ENCODE measurements at places on chromosomes 16 and 17.
A peak's percentile ranks its signal among the peaks of the same experiment; 100 is the strongest.

DNA sequence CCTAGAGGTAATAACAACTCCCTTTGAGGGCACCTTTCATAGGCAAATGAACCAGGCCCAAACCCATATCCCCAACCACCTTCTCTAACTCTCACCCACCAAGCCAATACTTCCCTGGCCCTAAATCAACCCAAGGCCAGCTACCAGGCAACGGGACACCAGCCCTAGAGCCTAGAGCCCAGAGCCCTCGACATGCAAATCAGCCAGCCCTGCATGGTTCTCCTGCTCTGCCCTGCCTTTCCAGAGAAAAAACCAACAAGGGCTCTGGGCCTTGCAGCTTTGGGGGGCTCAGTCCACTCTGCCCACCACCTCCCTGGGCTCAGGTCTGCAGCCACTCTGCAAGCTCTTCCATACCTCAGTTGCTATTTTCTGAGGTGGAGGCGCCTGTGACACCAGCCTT lies 55.0 kb downstream of the PITPNM3 start:
- no peak for DNase-seq

DNA sequence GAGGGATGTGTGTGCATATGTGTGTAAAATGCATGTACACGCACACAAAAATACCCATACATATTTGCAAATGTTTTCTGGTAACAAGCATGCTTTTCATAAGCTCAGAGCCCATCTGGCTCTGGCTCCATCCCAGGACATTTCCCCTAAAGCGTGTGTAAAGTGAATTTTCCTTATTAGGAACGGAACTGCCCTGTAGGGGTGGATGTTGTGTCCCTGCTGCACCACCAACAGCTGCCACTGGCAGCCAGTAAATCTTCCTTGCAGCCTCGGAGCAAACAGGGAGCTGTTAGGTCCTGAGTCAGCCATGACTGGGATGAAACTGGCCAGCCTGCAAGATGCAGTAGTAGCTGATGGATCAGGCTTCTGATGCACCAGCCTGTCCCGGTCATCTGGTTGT lies 393.5 kb downstream of the UTP18 start:
- no peak for DNase-seq

DNA sequence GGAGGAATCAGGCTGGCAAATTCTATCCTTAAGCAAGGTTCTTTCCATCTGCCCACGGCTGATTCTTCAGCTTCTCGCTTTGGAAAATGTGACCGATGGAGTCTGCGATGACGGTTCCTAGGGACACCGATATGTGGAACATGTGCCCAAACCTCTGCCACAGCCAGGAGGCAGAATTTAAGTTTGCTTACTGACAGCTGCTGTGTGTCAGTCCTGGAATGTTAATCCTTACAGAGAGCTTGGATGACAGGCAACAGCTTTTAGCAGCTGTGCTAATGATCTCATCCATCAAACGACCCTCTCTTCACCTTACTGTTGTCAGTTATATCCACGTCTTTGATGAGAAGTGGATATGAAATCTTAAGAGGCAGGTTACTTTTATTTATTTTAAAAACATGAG lies 11.4 kb upstream of the MYH13 start:
- DNase-seq: no peak

- DNase-seq: no peak
Measured at GRCh38 chr17:17035490-17035889, 6.8 kb upstream of the MPRIP start.

DNA sequence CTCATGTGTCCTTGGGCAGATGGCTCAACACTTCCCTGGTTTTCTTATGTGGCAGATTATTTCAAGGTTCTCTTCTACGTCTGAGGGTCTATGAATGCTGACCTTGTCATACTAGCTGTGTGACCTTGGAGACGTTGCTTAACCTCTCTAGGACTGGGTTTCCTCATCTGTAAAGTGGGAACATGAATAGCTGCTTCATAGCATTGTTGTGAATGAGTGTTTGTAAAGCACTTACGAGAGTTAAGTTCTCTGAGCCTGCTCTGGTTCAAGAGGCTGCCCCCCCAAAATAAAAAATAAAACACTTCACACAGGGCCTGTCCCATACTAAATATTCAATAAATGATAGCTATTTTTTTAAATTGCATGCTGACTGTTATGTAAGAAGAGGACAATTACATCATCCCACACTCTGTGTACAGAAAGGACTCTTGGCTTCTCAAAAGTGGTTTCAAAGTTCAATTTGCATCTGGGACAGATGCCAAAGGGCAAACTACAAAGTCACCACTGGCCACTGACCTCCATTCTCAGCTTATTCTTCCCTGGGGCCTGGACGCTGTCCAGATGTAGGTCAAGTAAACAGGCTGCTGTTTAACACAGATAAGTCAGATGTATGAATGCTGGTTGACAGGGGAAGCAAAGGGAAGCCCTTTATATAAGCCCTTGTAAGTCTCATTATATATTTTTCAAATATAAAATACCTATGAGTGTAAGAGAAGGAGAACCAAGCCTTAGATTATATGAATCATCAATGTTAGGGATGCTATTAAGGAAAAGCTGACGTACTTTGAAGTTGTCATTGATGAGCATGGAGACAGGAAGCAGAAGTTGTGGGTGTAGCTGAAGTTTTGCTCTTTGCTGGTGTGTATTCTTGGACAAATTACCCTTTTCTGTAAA lies 15.4 kb upstream of the NDEL1 start:
- DNase-seq: peak; percentile 66

DNA sequence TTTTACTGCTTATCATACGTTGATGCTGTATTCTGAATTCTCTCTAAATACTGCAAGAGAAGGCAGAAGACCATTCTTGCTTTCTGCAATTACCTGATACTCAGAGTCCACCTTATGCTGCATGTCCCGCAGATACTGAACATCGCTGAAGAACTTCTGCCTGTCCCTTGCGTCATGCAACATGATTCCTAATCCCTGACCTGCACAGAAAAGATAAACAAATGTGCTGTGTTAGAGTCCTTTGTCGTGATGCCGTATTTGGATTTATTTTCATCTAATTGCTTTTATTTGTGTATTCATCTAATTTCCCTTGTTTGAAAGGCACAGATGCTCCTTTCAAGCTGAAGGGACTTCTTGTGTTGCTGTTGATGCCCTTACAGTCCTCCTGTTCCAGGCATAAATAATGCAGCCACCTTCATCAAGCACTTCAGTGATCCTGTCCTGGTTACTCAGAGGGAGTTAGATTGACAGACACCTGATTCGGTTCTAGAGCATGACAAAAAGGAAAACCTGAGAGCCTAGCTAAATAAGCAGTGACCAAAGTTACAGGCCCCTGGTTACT lies 6.5 kb downstream of the MARCHF10 start:
- no peak for DNase-seq

DNA sequence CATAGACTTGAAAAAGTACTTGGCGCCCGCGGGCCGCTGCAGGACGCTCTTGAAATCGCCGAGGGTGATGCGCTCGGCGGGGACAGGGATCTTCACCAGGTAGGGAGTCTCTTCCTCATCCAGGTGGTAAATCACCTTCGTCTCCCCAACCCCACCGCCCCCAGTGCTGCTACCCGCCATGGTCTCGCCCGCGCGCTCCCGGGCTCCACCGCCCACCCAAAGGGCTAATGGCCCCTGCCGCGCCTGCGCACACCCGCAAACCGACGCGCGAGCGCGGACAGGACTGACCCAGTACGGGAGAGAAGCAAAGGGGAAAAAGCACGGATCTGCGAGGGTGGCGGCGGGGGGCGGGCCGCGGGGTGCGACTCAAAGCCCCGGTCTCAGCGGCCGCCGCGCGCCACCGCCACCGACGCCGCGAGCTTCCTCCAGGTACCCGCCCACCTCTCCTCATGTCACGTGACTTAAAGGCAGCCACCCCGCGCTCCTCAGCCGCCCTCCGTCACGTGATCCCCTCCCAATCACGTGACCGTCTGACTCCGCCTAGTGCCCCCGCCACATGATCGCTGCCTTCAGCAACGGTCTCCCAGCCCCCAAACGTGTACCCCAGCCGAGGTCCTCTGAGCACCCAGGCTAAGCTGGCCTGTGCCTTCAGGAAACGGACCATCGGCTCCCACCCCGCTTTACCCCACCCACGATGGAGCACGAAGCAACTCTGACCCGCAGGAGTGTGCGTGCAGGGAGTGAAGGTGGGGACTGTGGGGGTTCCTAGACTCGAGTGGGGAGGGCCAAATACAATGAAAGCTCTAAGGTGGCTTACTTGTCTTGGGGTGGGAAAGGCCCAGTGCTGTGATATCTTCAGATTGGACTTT lies at the start of gene DVL2:
Gene DVL2 (minus strand): TSS at position 435 of the 869 bp plus-strand sequence. CDS start 255 bp downstream, at position 180.
- DNase-seq: peak; percentile 96

- DNase-seq: no peak
Measured at GRCh38 chr16:4661661-4662060, 31.7 kb upstream of the NUDT16L1 start.

DNA sequence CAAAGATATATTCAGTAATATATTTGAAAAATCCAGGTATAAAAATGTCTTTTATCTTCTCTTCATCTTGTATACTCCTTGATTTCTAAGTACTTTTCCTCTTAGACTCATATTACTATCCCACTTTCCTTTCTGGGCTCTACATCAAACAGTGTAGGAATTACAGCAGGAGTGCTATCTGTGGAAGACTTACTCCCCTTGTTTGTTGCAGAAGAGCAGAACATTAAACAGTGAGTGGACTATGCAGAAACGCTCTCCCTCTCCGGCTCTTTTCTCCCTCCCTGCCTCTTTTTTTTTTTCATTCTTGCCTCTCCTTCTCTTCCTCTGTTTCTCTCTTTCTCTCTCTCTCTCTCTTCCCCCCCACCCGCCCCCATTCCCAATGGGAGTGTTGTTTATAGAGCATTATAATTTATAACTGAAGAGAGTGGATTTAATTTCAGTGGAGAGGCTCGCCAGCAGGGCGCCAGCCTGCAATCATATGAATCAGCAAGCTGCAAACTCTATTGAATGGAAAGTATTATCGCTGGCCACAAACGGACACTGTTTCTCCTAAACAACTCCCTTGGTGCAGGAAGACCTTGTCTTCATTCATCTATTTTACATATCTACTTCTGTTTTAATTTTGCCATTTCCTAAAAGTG lies 242.3 kb upstream of the TBX2 start:
- DNase-seq: no peak

DNA sequence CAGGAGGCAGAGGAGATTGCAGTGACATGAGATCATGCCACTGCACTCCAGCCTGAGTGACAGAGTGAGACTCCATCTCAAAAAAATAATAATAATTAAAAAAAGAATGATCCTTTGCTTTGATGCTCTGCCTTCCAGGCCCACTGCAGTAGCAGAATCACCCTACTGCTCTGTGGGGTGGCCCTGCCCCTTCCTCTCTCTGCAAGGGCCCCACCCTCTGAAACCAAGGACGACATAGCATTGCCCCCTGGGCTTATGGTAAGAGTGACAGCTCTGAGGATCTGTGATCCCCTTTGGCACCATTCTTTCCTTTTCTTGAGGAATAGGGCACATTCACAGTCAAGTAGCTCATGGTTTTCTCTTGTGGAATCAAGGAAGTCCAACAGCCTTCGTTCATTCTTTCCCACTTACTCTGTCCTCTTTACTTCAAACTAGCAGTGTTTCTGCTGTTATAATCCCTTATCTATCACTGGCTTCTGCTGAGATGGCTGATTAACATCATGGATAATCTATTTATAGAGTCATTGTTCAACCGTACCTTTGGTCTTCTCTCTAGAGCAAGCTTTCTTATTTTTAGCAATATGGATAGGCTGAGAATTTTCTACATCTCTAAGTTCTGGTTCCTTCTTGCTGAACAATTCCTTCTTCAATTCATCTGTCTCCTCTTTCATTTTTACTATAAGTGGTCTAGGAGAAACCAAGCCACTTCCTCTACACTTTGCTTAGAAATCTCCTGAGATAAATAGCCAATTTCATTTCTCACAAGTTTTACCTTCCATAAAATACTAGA lies 14.1 kb downstream of the RAD51C start:
- no peak for DNase-seq

GRCh38 chr17:7236808-7237207 lies 2.4 kb downstream of the PHF23 start:
- DNase-seq: no peak

- no peak for DNase-seq
Measured at GRCh38 chr17:34620458-34620857, 41.1 kb downstream of the TMEM132E start.

- no peak for DNase-seq
Measured at GRCh38 chr17:49717371-49717861, 9.7 kb upstream of the SLC35B1 start.

- DNase-seq: no peak
Measured at GRCh38 chr16:67230809-67231660, 4.1 kb downstream of the TMEM208 start.

DNA sequence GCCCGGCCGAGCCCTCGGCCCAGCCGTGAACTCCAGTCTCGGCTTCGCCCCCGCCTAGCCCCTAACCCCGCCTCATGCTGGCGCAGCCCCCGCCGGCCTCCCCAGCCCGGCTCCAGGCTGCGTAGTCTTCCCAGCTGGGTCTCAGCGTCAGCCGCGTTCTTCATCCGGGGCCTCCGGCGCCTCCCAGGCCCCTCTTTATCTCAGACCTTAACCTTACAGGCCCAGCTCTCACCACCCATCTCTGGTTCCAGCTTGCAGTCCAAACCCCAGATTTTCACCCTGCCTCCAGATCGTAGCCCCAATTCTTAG lies at the start of gene PROCA1:
Gene PROCA1 (minus strand): TSS at position 166 of the 309 bp plus-strand sequence. CDS start 228 bp downstream, outside the sequence.
- DNase-seq: no peak

- DNase-seq: no peak
Measured at GRCh38 chr16:17306745-17307144, 164.0 kb downstream of the XYLT1 start.

GRCh38 chr16:12097523-12098428 lies 121.2 kb downstream of the SNX29 start:
- no peak for DNase-seq

DNA sequence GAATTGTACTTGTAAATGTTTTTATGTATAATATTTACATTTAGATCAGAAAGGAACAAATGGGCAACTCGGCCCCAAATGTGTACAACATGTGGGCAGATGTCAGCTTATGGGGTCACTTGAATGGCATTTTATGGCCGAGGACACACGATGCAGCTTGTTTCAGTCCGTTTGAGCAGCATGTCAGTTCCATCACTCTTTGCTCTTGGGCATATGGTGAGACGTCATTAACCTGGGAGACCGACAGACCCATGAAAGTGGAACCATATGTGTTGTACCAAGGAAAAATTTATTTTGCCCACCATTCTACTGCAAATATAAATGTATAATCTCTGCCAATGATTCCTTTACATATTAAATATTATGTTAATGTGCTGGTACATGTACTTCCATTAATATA lies 561.9 kb upstream of the SOX9 start:
- DNase-seq: no peak

DNA sequence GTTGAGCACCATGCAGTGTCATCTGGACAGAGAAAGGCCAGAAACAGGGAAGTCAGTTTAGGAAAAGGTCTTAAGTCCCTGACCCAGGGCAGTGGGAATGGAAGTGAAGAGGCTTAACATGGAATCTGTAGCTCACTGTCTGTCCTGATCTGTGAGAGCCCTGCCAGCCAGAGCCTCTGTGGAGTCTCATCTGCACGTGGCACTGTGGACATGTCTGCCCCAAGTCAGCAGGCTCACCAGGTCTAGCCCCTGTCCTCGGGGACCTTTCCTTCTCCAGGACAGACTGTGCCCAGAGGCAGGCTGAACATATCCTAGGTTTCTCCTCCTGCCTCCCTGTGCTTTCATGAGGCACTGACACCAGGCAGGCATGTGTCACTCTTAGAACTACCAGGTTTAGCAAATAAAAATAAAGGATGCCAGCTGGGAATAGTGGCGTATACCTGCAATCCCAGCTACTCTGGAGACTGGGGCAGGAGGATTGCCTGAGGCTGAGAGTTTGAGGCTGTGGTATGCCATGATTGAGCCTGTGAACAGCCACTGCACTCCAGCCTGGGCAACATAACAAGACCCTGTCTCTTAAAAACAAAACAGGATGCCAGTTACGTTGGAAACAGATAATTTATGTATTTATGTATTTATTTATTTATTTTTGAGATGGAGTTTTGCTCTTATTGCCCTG lies 22.4 kb downstream of the UNK start:
- peak; percentile 60 for DNase-seq

Measured in Right ventricle myocardium superior (tissue), 1 donor.